Smooth muscle cell of the coronary artery (primary cell): ENCODE measurements at places on chromosomes 16 and 17. TPM values are rescaled to one million over a fixed set of nuclear protein-coding genes. Genes with fewer than 3 reads are reported as not detected.

The FMNL1 gene
- total RNA-seq = 2.9 TPM in 1 of 2 replicates, not detected in the other

The ADAD2 gene
- total RNA-seq = not detected in 2 replicates

The CACNG3 gene
- not detected in 2 replicates for total RNA-seq

The TPSG1 gene
- not detected in 2 replicates for total RNA-seq

The SAMD14 gene
- 0.35 and 2.2 TPM in 2 replicates for total RNA-seq

The CCL11 gene
- total RNA-seq = 0.15 TPM in 1 of 2 replicates, not detected in the other

The CCDC40 gene
- total RNA-seq = 1.8 and 4.2 TPM in 2 replicates

The HAS3 gene
- total RNA-seq = 0.35 and 1.3 TPM in 2 replicates

The SEPTIN1 gene
- 0.12 and 0.15 TPM in 2 replicates for total RNA-seq

The CACNA1H gene
- 0.45 and 2.2 TPM in 2 replicates for total RNA-seq

The WNT9B gene
- total RNA-seq = not detected in 2 replicates
